ENCODE measurements at places on chromosomes 1 and 21.

GRCh38 chr1:6884652-6885153, 99.4 kb downstream of the CAMTA1 start:
- no peak for DNase-seq

GRCh38 chr1:43172527-43172972, 420 bp downstream of the CFAP57 start:
- DNase-seq: no peak

DNA sequence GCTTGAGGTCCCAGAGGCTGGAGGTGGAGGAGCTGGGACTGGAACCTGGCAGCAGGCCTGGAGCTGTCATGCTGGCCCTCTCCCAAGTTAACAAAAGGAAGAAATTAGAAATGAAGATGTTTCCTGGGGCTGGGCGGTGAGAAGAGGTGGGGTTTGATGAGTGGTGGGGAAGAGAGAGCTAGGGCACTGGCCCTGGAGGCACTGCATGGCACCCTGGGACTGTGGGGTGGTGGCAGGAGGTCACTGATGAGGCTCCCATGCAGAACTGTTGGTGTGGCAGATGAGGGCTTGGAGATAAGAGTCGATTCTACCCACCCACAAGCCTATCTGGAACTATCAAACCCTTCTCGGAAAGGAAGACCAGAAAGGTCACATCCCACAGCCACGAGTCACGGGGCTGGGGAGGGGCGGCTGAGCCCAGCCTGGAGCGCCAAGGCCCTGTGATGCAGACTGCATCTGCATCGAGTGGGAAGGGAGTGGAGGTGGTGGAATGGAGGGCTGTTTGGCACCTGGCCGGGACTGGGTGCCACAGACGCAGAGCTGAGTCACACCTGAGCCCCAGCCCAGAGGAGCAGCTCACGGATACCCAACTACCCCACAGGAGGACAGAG, 29.4 kb downstream of the MRPL37 start:
- peak; percentile 6 for DNase-seq

GRCh38 chr1:24930260-24931145, at the start of gene RUNX3:
Gene RUNX3 (minus strand): TSS chr1:24930276. CDS start chr1:24929868, 408 bp downstream.
- DNase-seq: peak; percentile 90

DNA sequence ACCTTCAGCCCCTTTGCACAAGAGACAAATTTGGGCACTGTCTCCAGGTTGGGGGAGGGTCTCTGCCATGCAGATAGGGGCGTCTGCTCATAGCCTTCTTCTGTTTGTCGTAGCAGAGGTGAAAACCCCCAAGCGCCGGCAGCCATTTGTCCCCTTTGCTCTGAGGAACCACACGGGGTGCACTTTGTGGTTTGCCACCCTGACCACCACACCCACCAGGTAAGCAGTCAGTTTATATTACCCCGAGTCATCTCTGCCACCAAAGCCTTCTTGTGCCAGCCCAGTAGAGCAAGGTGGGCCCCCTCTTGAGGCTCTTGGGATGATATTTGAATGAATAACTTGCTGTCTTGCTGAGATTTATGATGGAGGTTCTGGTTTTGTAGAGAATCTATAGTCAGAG, 111.8 kb downstream of the VPS13D start:
- DNase-seq: no peak

DNA sequence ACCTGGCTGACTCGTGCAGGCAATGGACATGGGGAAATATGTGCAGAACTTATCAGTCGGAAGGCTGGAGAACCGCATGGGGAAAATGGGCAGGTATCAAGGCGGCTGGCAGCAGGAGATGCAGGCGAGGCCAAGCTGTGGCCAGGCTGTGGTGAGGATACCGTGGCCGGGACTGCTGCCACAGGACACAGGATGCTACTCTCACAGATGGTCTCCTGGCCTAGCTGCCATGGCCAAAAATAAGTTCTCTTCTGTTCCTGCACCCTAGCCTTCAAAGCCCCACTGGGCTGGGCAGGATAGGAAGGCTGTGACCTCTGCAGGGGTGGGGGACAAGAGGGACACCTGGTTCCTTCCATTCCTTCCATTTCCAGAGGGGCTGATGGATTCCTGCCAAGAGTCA, 26.4 kb downstream of the TEX35 start:
- no peak for DNase-seq

GRCh38 chr1:92691925-92692324, 93.0 kb downstream of the EVI5 start:
- no peak for DNase-seq

DNA sequence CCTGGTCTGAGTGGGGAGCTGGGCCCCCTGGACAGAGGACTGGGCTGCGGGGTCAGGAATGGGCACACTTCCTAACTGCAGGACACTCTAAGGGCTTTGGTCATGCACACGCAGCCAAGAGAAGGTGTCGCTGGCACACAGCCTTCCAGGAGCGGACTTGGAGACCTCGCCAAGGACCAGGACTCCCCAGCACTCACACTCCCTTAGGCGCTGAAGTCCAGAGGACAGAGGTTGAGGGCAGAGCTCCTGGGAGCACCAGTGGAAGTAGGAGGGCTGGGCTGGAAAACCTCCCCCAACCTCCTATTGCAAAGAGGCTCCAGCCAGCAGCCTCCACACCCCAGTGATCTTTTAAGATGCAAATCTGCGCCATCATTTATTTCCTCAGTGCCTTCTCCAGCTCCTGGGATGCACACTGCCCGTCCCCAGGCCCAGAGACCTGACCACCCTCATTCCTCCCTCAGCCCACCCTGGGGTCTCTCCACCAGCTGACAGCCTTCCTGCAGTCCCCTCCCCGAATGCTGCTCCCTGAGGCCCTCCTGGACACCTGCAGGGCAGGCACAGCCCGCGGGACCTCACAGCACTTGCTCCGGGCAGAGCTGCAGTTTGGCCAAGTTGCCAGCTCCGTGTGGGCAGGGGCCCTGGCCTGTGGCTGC, 3.0 kb downstream of the TSPEAR start:
- no peak for DNase-seq

DNA sequence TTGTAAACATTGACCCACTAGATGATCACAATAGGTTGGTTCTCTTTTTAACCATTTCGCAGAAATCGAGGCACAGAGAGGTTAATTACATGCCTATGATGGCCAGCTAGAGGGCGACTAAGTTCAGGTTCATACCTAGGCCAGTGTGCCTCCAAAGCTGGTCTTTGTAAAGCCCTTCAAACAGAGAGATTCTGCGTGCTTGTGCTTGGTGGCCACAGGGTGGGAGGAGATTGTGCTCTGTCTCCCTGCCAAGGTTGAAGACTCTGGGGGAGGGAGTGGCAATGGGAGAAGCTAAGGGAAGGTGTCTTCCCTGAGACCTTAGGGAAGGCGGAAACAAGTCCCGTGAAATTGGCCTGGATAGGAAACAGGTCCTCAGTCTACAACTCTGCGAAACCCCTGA, 59.1 kb upstream of the RBM15 start:
- DNase-seq: no peak

DNA sequence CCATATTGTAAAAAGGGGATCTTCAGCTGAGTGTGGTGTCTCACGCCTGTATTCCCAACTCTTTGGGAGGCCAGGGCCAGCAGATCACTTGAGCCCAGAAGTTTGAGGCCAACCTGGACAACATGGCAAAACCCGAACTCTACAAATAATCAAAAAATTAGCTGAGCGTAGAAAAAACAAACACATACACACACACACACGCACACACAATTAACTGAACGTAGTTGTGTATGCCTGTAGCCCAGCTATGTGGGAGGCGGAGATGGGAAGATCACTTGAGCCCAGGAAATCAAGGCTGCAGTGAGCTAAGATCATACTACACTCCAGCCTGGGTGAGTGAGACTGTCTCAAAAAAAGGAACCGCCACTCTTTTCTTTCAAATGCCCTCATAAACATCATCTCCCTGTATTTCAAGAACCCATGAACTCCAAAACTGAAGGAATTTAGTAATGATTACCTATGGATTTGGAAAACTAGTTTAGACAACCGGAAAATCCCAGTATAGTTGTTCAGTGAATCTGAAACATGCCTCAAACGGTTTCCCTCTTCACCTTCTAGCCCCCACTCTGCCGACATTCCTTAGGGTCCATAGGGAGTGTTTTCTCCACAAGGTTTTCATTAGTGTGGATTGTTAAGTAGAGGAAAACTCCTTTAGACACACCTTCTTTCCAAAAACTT, 4.5 kb downstream of the TXNIP start:
- no peak for DNase-seq

GRCh38 chr1:26278724-26279455, 996 bp upstream of the SH3BGRL3 start:
- DNase-seq: no peak

GRCh38 chr1:233744779-233745513, 131.0 kb downstream of the KCNK1 start:
- no peak for DNase-seq

GRCh38 chr1:203073469-203073868, 12.3 kb downstream of the MYOG start:
- no peak for DNase-seq

- no peak for DNase-seq
These were observed 400.7 kb downstream of the SMYD3 start for GRCh38 chr1:246106342-246106763.

DNA sequence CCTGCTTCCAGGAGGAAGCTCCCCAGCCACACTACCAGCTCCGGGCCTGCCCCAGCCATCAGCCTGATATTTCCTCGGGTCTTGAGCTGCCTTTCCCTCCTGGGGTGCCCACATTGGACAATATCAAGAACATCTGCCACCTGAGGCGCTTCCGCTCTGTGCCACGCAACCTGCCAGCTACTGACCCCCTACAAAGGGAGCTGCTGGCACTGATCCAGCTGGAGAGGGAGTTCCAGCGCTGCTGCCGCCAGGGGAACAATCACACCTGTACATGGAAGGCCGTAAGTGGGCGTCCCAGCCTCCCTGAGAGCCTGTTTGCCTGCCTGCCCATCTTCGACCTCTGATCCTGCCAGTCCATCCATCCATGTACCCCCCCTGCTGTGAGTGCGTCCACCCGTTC, 3.6 kb downstream of the ECM1 start:
- no peak for DNase-seq

All from activated effector memory CD4-positive, alpha-beta T cell treated with Interleukin-2 at 50 U/mL for 16 hours (primary cell).